ENCODE measurements at places on chromosomes 3 and 15.

- DNase-seq, result no peak
Measured at GRCh38 chr3:62446337-62446940, 73.1 kb upstream of the FEZF2 start.

GRCh38 chr3:111979434-111980038 is 710 bp downstream of the ABHD10 start:
- DNase-seq, result peak; percentile 41

- no peak for DNase-seq
Measured at GRCh38 chr3:151228666-151229040, 25.6 kb upstream of the GPR171 start.

- DNase-seq, result no peak
Measured at GRCh38 chr3:60427109-60427508, 824.1 kb downstream of the FHIT start.

Measured in HL-60 (cell line).